ENCODE measurements at places on chromosomes 4 and X.
A peak's percentile ranks its signal among the peaks of the same experiment; 100 is the strongest.

- H3K4me1 ChIP-seq: no peaks in the 10 kb centered on the region
- H3K36me3 ChIP-seq: no peaks in the 10 kb centered on the region
- H3K27ac ChIP-seq: peak overlapping the region; percentile 21
- DNase-seq: no peak
- H3K4me3 ChIP-seq: no peak overlapping the region
Observed at GRCh38 chr4:105215609-105216313, 69.1 kb downstream of the TET2 start.

DNA sequence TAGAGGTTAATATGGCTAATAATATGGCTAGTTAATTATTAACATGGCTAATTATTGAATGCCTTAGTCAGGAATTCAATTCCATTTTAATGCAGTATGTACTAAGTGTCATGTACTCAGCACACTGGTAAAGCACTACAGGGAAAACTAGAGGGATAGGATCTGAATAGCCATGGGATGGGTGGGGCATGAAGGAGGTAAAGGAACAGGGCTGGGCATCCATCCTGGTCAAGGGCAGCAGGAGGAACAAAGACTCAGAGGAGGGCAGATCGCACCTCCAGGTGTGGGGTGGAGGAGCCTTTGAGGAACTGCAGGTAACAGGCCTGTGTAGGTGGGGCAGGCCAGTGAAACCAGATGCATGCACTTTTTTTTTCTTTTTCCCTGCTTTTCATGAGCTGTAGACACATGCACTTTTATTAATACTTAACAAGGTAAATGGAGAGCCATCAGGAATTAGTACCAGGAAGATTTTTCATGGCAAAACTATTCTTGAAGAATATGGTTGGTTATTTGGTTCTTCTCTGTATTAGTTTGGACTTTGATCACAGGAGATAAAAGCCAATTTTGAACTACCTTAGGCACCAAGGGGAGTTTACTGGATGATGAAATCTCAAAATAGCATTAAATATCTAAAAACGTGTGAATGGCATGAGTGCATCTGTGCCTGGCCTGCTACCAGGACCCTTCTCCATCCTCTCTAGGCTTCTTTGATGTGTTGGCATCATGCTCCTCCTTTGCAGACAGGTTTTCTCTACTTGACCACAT is 88.3 kb downstream of the CC2D2A start:
- H3K27me3 ChIP-seq: no peaks in the 10 kb centered on the region
- DNase-seq: no peak
- no peak overlapping the region for H3K27ac ChIP-seq
- H3K4me1 ChIP-seq: peaks cover 5% of the 10 kb centered on the region
- H3K36me3 ChIP-seq: no peaks in the 10 kb centered on the region
- H3K4me3 ChIP-seq: no peak overlapping the region

GRCh38 chrX:115609621-115610020 is 48.6 kb downstream of the PLS3 start:
- no peaks in the 10 kb centered on the region for H3K27me3 ChIP-seq
- H3K36me3 ChIP-seq: no peaks in the 10 kb centered on the region
- DNase-seq: no peak
- no peak overlapping the region for H3K4me3 ChIP-seq

GRCh38 chr4:152415980-152416379 is 119.9 kb downstream of the FBXW7 start:
- no peaks in the 10 kb centered on the region for H3K36me3 ChIP-seq
- no peak for DNase-seq
- no peak overlapping the region for H3K4me3 ChIP-seq

DNA sequence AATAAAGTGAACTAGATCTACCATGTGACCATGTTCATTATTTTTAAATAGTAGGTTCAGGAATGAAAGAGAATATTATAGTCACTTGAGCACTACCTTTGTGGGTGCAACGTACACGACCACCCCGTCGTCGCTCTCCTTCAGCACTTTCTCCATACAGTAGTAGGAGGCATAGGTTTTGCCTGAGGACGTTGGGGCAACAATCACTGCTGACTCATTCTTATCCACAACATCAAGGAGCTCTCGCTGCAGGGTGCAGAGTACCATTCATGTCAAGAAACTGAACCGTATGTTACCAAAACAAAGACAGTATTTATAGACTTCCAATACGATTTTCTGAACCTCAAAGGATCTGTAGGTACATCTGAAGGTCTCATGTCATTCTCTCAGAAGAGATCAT is 44.7 kb downstream of the DDX60 start:
- H3K4me1 ChIP-seq: no peaks in the 10 kb centered on the region
- no peaks in the 10 kb centered on the region for H3K27me3 ChIP-seq
- no peak overlapping the region for H3K4me3 ChIP-seq
- H3K27ac ChIP-seq: no peak overlapping the region
- DNase-seq: no peak
- H3K36me3 ChIP-seq: no peaks in the 10 kb centered on the region

DNA sequence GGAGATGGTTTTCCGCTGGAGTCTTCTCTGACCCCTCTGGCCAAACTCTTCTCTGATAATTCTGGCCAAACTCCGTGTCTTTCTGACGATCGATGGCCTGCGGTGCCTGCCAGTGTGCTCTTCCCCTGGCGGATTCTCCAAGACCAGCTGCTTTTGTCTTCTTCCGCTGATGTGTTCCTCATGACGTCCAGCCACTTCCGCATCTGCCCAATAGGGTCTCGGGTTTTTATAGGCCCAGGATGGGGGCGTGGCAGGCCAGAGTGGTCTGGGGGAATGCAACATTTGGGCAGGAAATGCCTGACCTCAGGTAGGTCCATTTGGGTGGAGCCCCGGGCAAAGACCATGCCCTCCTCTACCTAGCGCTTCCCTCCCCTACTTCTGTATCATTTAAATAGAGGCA is 1542.1 kb downstream of the STIM2 start:
- no peak overlapping the region for H3K27ac ChIP-seq
- H3K4me3 ChIP-seq: no peak overlapping the region
- H3K27me3 ChIP-seq: no peaks in the 10 kb centered on the region

- H3K4me1 ChIP-seq: no peaks in the 10 kb centered on the region
- H3K4me3 ChIP-seq: no peak overlapping the region
- no peaks in the 10 kb centered on the region for H3K27me3 ChIP-seq
- H3K27ac ChIP-seq: no peak overlapping the region
Observed at GRCh38 chrX:97030947-97031346, 147.2 kb downstream of the RPA4 start.

DNA sequence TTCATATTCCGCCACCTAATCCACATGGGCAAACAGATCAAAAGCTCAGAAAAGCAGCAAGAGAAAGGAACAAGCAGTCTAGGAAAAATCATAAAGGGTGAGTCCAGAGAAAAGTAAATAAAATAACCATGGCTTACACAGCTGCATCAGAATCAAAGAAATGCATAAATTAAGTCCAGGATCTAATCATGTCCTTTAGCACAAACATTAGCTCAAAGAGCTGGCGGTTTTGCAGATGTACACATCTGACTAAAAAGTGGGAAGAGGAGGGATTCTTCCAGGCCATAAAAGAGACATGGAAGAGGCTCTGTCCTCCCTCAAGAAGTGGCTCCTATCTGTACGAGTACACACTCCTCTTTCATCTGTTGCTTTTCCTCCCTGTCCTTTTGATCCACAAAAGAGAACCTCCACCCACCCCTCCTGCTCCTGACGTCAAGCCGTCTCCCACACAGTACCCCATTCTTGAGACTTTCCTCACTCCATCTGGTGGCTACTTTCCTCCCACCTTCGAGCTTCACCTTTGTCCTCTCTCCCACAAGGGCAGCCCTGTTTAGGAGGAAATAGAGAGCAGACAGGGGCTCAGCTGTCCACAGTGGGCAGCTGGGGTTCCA is 92.5 kb downstream of the RASL11B start:
- H3K36me3 ChIP-seq: no peaks in the 10 kb centered on the region
- peaks cover 38% of the 10 kb centered on the region for H3K4me1 ChIP-seq
- no peak for DNase-seq
- H3K27ac ChIP-seq: peak overlapping the region; percentile 1
- no peaks in the 10 kb centered on the region for H3K27me3 ChIP-seq
- H3K4me3 ChIP-seq: no peak overlapping the region

- H3K4me3 ChIP-seq: no peak overlapping the region
- no peaks in the 10 kb centered on the region for H3K27me3 ChIP-seq
- H3K4me1 ChIP-seq: no peaks in the 10 kb centered on the region
- H3K27ac ChIP-seq: no peak overlapping the region
Observed at GRCh38 chr4:166165829-166166420, 292.9 kb downstream of the TLL1 start.

DNA sequence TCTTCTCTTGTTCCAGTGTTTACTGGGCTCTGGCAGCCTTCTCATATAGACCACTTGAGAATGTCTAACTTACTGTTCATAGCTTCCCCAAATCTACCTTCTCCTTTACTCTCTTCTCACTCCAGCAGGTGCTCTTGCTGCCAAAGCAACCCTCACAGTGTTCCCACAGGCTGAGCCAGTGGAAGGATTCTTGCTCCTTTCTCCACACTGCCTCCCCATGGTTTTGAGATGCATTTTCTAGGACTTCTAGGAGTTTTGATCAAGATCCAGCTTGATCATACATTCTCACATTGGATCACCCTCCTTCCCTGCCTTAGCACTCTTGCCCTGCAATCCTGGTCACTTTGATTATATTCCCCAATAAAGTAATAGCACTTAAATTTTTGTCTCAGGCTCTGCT is 230.8 kb downstream of the TMEM47 start:
- no peak overlapping the region for H3K27ac ChIP-seq
- H3K4me3 ChIP-seq: no peak overlapping the region
- no peaks in the 10 kb centered on the region for H3K27me3 ChIP-seq
- H3K4me1 ChIP-seq: no peaks in the 10 kb centered on the region

DNA sequence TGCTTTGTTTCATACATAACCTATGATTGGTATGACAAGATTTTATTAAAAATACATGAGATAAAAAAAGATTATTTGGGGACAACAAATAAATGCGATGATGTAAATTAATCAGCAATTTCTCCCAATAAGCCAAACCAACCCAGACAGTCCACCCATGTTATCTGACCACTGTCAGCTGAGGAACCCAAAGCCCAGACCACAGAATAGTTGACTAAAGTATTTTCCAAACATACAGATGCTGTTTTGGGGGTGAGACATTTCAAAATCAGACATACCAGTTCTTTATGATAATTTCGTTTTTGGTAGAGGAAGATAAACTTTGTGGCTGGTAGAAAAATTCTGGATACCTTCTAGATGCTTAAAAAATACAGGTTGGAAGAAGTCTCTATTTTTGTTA is 650.8 kb upstream of the FAM241A start:
- no peaks in the 10 kb centered on the region for H3K36me3 ChIP-seq
- H3K4me3 ChIP-seq: no peak overlapping the region
- H3K27ac ChIP-seq: no peak overlapping the region

GRCh38 chr4:183332447-183332846 is 10.2 kb upstream of the CLDN24 start:
- H3K27ac ChIP-seq: no peak overlapping the region
- DNase-seq: no peak
- H3K36me3 ChIP-seq: no peaks in the 10 kb centered on the region
- peaks cover 3% of the 10 kb centered on the region for H3K4me1 ChIP-seq

DNA sequence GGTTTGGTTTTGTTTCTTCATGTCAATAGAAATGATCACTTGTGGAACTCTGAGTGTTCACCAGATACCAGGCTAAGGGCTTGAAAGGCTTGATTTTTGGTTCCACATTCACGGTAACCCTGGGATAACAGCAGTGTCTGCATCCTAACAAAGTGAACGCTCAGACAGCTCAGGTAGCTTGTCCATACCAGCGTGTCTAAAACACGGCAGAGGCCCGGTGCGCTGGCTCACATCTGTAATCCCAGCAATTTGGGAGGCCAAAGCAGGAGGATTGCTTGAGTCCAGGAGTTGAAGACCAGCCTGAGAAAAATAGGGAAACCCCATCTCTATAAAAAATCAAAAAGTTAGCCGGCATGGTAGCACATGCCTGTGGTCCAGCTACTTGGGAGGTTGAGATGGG is 49.0 kb downstream of the HTRA3 start:
- DNase-seq: no peak
- no peak overlapping the region for H3K4me3 ChIP-seq
- H3K27ac ChIP-seq: no peak overlapping the region
- H3K4me1 ChIP-seq: peaks cover 18% of the 10 kb centered on the region

- no peaks in the 10 kb centered on the region for H3K36me3 ChIP-seq
- H3K4me3 ChIP-seq: no peak overlapping the region
- H3K27me3 ChIP-seq: no peaks in the 10 kb centered on the region
- peak overlapping the region; percentile 82 for H3K27ac ChIP-seq
- no peaks in the 10 kb centered on the region for H3K4me1 ChIP-seq
Observed at GRCh38 chrX:15719324-15719968, 18.6 kb upstream of the CA5B start.

GRCh38 chr4:629636-629914 is 4.2 kb downstream of the PDE6B start:
- no peaks in the 10 kb centered on the region for H3K36me3 ChIP-seq
- no peak overlapping the region for H3K4me3 ChIP-seq
- DNase-seq: no peak
- H3K4me1 ChIP-seq: no peaks in the 10 kb centered on the region

- no peaks in the 10 kb centered on the region for H3K4me1 ChIP-seq
- no peaks in the 10 kb centered on the region for H3K27me3 ChIP-seq
- H3K27ac ChIP-seq: no peak overlapping the region
- no peak overlapping the region for H3K4me3 ChIP-seq
- no peaks in the 10 kb centered on the region for H3K36me3 ChIP-seq
Observed at GRCh38 chrX:133215747-133216146, 2.4 kb downstream of the TFDP3 start.

- no peaks in the 10 kb centered on the region for H3K36me3 ChIP-seq
- no peak for DNase-seq
- no peak overlapping the region for H3K4me3 ChIP-seq
- no peak overlapping the region for H3K27ac ChIP-seq
- no peaks in the 10 kb centered on the region for H3K27me3 ChIP-seq
- no peaks in the 10 kb centered on the region for H3K4me1 ChIP-seq
Observed at GRCh38 chr4:53815281-53815680, 224.0 kb upstream of the LNX1 start.

GRCh38 chr4:16914208-16914607 is 15.8 kb upstream of the LDB2 start:
- H3K27me3 ChIP-seq: no peaks in the 10 kb centered on the region
- H3K36me3 ChIP-seq: no peaks in the 10 kb centered on the region
- H3K27ac ChIP-seq: no peak overlapping the region
- no peaks in the 10 kb centered on the region for H3K4me1 ChIP-seq

GRCh38 chrX:48831909-48832291 is 3.5 kb downstream of the PCSK1N start:
- H3K36me3 ChIP-seq: no peaks in the 10 kb centered on the region
- no peak for DNase-seq
- no peaks in the 10 kb centered on the region for H3K4me1 ChIP-seq
- H3K27me3 ChIP-seq: peaks cover 31% of the 10 kb centered on the region
